D721Med (cell line): ENCODE measurements at places on chromosomes 2 and 18.

DNA sequence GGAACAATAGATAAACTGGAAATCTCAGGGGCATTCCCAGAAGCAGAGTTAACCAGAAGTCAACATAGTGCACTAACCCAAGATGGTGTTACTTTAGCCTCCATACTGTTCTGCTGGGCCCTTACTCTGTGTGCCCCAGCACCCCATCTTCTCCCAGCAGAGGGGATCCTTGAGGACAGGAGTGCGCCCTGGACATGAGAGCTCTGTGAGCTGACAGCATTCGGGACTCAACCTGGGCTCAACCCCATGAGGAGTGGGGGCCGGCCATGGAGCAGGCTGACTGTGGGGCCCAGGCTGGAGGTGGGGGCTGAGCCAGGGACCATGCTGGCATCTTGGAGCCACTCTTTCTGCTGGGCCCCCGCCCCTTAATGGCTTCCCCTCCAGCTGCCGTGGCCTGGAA lies 156.3 kb upstream of the HS6ST1 start:
- no peak for DNase-seq

DNA sequence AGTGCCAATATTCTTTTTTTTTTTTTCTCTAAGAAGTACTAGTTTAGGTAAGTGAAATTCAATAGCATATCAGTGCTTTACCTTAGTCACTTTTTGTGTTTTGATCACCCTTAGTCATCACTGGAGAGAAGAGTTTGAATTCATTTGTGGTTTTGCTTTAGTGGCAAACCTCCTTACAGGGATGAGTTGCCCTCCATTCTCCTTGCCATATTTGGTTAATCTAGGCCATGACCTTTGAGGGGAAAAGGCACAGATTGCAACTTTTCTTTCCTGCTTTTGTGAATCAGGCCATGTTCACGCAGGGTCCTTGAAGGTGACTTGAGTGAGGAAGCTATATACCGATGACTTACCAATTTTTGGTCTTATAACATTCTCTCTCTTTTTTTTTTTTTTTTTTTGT lies 34.4 kb downstream of the PLEKHA3 start:
- no peak for DNase-seq

GRCh38 chr2:29596584-29596983 lies 324.8 kb downstream of the ALK start:
- DNase-seq: no peak

GRCh38 chr2:187250137-187250536 lies 197.9 kb downstream of the CALCRL start:
- no peak for DNase-seq

DNA sequence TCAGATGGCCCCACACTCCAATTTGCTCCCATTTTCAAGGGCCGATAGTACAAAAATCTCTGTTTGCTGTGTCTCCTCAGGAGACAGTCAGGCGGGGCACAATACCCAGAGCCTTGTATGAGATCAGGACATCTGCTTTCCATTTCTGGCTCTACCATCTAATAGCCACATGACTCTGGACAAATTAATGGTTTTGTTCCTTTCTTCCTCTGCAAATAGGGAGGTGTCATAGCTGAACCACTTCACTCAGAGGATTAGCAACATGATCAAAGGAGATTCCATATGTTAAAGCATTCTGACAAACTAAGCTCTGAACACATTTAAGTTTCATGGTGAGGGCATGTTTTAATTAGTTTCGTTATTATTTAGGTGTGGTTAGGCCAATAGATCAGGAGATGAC lies 602.1 kb upstream of the SYT4 start:
- no peak for DNase-seq

DNA sequence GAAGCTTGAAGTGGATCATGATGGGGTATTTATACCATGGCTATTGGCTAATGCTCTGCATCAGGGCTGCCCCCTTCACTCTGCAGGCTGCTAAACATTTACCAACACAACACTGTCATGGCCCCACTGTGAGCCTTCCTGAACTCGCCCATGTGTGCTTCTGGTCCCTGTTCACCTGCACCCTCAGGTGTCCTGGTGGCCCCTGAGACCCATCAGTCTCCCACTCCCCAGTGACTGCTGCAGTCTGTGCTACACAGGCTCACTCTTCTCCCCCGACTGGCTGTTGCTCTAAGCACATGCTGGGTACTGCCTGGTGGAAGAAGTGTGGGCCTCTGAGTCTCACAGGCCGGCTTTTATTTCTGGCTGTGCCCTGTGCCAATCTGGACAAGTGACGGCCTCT lies 183.0 kb upstream of the HS6ST1 start:
- no peak for DNase-seq

DNA sequence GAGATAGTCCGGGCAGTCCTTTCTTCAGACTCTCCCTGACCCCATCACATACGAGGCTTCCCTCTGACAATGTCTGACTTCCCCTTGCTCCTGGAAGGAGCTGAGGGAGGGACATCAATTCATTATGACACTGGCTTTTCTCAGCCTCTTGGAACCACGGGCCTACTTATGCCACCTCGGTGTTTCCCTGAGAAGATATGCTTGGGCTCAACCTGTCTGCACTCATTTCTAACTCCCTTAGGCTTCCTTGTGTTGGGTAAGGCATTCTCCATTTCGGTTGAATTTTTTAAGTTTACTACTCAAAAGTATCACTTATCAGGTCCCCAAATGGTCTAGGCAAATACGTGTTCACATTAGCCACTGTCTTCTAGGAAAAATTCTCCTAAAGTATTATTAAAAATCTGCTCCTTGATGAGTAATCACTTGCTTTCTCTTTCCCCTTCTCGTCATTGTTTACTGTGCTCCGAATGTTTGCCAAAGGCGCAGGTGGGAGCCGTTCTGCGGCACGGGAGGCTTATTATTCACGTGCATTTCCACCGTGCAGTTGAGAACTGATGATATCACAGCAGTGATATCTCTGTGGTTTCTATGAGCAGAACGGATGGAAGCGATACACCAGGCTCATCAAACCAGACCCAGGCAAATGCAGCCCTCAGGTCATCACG lies 33.1 kb downstream of the ARL4C start:
- DNase-seq: no peak

DNA sequence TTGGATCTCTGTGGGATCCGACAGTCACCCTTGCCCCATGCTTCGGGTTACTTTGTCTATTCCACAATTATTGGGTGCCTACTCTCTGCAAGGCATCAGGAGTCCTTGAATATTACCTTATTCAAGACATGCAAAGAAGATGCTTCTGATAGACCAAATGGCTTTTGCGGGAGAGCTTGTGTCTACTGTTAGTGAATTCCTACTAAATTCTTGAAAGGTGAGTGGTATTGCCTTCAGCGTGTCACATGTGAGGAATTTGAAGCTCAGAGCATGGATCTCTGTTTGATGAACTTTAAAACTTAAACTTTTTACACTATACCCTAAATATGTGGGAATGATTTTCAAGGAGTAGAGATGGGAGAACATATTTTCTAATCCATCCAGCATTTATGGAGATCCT lies 184.4 kb downstream of the LTBP1 start:
- DNase-seq: no peak

GRCh38 chr2:223856021-223856420 lies 18.6 kb upstream of the AP1S3 start:
- DNase-seq: no peak

GRCh38 chr2:9808334-9809063 lies 34.8 kb upstream of the TAF1B start:
- no peak for DNase-seq

GRCh38 chr2:74286725-74287124 lies 56.5 kb downstream of the SLC4A5 start:
- DNase-seq: no peak

DNA sequence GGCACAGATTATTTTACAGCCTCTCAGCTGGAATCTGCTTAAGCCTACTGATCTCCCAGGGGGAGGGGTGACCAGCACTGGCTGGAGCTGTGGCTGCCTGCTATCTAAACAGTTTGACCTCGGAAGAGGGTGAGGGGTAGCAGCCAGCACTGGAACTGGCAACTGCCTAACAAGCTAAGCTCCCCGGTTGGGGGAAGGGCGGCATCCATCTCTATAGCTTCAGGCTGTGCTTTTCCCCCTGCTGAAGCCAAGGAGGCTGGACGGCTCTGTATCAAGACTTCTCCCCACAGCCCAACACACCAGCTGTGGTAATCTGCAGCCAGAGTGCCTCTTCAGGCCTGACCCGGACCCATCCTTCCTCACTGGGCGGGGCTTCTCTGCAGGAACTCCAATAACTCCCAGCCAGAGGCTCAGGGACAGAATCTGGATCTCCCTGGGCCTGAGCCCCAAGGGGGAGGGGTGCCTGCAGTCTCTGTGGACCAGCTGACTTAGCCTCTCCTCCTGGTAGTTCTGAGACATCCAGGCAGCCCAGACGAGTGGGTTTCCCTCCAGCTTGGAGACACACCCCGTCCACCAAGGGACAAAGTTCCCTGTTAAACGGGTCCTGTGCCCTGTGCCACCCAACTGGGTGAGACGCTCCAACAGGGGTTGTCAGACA lies 560.2 kb downstream of the LRP1B start:
- no peak for DNase-seq

- DNase-seq: no peak
These were observed 319.2 kb downstream of the LRATD1 start for GRCh38 chr2:14951569-14952285.

- DNase-seq: no peak
These were observed 58.7 kb downstream of the IL1RL2 start for GRCh38 chr2:102245266-102246151.

DNA sequence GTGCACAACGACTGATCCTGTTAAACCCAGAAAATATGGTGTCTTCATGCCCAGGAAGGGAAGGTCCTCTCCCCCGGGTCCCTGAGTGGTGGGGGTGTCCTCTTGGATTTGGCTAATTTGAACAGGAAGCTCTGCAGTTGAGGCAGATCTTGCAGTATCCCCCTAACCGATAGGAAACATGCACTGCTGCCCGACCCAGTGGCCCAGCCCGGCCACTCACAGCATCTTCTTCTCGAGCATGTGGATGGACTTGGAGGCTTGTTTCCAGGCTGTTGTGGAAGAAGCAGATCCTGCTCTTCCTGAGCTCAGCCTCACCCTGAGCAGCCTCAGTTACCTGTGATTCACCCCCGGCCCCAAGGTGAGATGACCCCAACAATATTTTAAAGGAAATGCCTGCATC lies 46.4 kb upstream of the ASB1 start:
- DNase-seq: no peak

DNA sequence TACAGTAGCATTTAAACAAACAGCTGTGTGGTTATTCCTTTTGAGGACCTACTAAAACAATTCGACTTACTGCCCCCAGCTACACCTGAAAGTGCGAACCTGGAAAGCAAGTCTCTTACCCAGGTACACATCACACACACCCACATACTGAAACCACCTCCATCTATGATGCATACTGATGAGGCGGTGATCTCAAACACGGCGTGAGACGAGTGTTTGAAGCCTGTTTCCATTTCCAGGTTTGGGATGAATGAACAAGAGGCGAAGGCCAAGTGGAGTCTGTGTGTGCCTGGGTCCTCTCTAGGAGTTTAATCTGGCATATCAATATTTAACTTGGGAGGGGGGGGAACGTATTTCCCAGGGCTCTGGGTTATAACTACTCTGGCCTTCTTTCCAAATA lies 1.6 kb downstream of the TMEM185B start:
- DNase-seq: no peak

DNA sequence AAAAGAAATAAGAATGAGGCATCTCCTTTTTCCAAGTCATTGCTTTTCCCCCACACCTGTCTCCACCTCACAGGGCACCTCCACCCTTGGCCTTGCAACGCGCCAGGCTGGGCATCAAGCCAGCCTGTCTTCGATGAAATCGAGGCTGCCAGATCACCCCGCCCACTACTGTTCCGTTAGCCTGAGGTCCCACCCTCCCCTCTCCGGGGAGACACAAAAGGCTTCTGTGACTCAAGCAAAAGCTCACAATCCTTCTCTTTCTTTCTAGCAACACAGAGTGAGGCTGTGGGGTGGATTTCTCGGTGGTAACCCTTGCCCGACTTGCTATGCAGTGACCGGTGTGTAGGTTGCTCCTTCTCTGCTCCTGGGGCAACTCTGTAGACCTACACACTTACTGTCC lies 9.9 kb downstream of the TNP1 start:
- DNase-seq: no peak

DNA sequence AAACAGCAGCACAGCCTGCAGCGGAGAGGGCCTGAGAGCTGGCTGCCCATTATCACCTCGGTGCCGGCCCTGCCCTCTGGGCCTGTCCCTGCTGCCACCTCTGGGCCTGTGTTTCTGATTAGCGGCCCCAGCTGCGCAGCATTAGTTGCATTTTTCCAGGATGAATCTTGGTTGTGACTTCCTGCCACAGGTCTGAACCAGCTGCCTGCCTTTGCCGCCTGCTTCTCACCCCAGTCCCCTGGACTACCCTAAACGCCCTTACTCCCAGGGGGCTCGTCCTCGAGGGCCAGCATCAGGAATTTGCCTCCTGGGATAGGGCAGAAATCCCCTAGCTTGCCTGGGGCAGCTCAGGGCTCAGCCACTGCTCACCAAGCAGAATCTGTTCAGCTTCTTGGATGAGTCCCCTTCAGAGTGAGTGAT lies 342.8 kb downstream of the DYSF start:
- DNase-seq: no peak

DNA sequence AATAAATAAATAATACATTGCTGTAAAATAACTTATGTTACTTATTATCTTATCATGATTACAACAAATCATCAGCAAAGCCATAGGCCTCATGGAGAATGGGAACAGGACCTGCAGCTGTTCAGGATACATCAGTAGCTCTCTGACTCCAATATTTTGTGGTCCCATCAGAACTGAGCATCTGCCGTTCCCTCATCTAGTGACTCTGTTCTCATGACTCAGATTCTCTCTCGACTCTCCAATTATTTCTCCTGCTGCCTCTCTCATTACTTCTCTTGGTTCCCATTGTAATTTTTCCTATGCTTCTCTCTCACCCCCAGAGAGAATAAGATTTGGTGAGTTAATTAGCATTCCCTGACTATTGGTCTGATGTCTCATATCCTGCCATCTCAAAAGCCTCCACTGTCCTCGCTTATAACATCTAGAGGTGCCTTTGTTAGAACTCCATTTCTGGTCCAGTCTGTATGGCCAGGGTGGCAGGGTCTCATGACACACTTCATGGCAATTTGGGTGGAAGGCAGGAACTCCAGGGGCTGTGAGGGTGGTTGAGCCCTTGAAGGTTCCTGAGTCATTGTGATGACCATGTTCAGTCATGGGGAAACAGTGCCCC lies 78.0 kb upstream of the TANC1 start:
- no peak for DNase-seq

- no peak for DNase-seq
These were observed 132.8 kb upstream of the REG3A start for GRCh38 chr2:79292239-79292957.

DNA sequence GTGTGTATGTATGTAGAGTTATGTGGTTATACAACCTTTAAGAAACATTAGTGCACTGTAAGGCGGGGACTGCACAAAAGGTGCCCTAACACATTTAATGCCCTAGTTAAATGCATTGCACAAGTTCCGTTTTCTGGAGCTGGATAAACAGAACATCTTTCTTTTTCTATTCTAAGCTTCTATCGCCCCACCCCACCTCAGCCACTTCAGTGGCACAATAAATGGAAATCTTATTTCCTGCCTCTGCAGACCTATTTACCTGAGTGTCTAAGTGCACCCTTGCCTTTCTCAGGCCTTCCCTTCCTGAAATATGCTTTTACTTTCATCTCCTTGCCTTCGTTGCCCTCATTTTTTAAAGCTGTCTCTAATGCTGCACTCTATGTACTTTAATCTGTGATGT lies 123.5 kb downstream of the TANC1 start:
- DNase-seq: no peak

GRCh38 chr2:237816531-237816930 lies 18.0 kb downstream of the RBM44 start:
- DNase-seq: no peak
